ENCODE measurements at places on chromosomes 13 and 19.

- DNase-seq: no peak
Observed at GRCh38 chr13:39038569-39039030, 344 bp downstream of the NHLRC3 start.

GRCh38 chr13:26526702-26527216, 30.7 kb upstream of the WASF3 start:
- DNase-seq: no peak

DNA sequence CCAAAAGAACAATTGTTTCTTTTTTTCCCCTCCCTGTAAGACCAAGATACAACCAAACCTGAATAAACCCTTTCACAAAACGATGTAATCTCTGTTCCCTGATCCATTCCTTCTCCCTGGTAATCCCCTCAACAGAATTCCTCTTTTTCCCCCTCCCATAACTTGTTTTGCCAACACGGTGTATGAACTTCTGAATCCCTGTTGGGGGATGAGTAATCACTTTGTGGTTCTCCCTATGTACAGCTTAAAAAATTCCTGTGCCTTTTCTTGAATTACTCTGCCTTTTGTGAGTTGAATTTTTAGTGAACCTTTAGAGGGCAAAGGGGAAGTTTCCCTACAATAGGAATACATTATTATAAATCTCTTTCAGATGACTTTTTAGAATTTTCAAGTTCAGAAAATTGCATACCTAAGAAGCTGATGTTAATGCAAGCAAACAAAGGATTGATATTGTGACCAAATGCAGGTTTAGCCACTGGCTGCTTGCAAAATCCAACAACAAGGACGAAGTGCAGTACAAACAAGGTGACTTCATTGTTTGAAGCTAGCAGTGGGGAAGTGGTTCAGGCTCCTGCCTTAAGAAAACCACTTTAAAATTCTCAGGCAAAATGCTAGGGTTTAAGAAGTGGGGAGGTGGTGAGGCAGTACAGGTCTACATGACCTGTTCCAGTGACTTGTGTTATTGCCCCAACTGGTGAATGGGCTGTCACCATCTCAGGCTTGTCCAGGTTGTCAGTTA, 15.0 kb upstream of the EPSTI1 start:
- no peak for DNase-seq

- peak; percentile 89 for DNase-seq
Observed at GRCh38 chr19:8688930-8689329, 9.7 kb downstream of the ACTL9 start.

DNA sequence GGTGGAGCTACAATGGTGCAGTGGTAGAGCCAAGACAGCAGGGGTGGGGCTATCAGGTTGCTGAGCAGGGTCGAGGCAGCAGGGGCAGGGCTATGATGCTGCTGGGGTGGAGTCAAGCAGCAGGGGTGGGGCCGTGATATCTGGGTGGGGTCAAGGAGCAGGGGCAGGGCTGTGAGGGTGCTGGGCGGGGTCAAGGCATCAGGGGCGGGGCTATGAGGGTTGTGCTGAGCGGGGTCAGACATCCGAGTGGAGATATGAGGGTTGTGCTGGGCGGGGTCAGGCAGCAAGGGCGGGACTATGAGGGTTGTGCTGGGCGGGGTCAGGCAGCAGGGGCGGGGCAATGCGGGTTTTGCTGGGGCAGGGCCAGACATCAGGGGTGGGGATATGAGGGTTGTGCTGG, 14.7 kb downstream of the HCN2 start:
- no peak for DNase-seq

DNA sequence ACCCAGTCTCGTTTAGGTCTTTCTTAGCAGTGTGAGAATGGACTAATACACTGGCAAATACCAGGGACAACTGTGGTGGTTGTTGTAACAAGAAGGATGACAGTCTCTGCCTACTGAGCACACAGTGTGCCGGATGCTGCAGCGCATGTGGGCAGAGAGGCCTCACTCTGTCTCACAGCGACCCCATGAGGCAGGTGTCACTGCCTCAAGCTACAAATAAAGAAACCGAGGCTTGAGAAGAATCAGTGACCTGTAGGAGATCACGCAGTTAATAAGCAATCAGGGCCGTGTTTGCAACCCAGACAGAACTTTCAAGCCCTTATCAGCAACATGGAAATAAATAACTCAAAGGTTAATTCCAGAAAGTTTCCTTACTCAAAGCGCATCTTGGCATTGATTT, 40.5 kb upstream of the GAS6 start:
- DNase-seq: peak; percentile 88

DNA sequence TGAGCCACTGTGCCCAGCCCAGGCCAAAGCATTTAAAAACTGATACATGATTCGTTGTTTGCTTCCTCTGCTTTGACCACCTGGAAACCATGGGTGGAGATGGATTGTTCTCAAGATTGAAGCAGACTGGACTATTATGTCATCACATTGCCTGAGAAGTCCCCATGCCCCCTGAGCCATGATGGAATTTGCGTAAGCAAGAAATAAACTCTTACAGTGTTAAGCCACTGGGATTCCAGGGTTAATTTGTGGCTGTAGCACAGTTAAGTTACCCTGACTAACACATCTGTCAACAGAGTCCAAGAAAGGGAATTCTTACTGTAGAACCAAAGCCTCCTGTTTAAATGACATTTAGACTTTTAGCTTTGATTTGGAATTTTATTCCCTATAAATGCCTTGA, 19.4 kb upstream of the DHRS12 start:
- DNase-seq: no peak

DNA sequence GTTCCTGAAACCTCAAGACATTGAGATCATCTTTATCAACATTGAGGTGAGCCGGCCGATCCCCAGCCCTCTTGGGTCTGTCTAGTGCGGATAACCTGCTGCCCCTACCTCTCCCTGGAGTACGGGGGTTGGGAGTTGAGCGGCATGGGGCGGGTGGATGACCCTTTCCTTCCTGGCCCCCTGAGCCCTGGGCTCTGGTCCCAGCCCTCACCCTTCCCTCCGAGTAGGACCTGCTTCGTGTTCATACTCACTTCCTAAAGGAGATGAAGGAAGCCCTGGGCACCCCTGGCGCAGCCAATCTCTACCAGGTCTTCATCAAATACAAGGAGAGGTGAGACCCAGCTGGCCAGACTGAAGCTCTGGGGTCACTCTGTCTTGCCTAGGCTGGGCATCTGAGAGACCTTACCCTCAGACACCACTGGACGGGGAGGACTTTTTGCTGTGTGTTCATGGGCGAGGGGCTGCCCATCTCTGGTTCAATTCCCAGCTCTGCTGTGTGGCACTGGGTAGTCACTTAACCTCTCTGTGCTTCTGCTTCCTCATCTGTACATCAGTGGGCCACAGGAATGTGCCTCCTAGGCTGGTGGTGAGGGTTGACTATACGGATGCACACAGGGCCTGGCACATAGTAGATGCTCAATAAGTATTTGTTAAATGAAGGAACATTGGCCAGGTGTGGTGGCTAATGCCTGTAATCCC, 52.7 kb downstream of the VAV1 start:
- DNase-seq: no peak

- peak; percentile 9 for DNase-seq
Observed at GRCh38 chr19:49441210-49441959, at the start of gene SLC17A7. SLC17A7 (minus strand) TSS chr19:49441527; CDS start chr19:49441379, 148 bp downstream.

DNA sequence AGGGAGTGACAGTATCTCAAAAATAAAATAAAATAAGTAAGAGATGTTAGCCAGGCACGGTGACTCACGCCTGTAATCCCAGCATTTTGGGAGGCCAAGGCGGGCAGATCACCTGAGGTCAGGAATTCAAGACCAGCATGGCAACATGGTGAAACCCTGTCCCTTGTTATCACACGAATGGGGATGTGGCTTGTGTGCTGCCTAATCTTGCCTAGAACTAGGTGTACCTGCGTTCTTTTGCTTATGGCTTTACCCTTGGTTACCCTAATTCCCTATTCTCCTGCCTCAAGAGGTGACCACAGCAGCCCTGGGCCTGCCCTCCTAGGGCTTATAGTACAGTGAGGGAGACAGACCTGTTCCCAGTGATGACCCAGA, 6.3 kb upstream of the PVR start:
- DNase-seq: no peak

DNA sequence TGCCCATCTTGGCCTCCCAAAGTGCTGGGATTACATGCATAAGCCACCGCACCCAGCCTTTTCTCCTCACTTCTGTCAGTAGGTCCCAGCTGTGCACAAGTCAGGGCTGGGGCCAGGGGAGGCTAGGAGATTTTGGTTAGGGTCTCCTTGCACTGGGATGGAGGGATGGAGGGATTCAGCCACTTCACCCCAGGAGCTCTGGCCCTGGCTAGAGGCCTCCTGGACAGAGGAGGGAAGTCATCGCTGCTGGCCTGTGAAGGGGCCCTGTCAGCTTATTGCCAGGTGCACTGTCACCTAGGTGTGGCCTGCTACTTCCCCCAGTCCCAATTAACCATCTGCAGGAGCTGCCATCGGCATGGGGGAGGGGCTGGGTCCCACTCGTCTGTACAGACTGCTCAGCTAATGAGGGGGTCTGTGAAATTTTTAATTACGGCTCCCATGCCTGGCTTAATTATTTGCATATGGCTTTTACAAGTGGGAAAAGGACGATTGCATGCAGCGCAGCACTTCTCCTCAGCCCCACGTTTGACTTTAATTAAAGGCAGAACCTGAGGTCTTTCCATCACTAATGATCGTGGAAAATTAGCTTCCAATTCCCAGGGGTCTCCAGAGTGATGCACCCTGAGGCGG, 52.4 kb downstream of the CHST8 start:
- DNase-seq: no peak

GRCh38 chr13:61078976-61079770, 336.5 kb downstream of the PCDH20 start:
- no peak for DNase-seq

DNA sequence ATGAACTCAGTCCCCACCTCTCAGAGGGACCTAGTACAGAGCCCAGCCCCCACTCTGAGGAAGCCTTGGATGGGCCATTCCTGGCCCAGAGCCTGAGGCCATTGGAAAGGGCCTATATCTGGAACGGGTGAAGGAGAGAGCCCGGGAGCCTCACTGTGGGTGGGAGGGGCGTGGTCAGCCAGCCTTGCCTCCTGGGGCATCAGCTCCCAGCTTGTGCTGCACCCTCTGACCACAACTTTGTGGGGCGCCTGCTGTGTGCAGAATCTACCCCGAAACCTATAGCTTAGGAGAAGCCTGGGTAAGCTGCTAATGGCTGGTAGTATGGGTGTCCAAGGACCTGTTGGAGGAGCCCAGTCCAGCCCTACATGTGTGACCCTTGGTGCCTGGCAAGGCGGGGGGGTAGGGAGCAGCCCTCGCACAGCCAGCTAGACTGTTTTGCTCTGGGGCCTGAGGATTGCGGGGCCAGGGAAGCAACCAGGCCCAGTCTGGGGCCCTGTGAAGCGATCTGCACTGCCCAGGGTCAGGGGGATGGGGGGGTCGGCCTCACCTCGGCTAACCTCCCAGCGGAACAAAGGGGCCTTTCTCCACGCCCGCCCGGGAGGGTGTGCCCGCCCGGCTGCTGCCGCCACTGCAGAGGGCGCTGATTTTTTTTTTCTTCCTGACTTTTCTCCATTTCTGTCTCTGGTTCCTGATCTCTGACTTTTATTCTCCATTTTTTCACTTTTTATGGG, 42.3 kb downstream of the LYL1 start:
- no peak for DNase-seq

DNA sequence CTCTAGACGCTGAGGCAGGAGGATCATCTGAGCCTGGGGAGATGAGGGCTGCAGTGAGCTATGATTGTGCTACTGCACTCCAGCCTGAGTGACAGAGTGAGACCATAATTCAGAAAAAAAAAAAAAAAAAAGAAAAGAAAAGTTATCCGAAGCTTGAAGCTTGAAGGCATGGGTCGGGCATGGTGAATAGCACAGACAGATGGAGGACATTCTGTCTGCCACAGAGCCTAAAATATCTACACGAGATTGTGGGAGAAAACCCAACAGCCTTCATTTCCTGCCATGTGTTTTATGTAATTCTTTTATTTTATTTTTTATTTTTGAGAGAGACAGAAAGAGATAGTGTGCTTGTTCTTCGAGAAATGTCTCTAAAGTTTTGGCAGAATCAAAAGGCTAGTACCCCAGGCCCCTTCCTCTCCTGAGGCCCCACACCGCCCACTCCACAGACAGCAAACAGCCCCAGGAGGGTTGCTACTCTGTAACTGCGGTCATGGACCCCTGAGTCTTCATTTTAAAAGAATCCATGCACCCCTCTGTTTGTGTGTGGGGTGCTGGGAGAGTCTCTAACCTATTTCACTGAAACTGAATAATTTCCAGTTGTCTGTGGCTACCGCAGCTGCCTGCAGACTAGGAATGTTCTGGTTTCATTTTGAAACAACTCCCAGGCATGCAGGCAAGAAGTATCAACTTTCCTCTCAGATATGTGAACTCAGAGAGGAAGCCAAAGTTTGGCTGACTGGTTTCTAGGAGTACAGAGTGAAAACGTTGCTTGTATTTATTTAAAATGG, 38.4 kb upstream of the RCBTB2 start:
- no peak for DNase-seq

- DNase-seq: no peak
Observed at GRCh38 chr19:38190061-38190460, 34.0 kb downstream of the DPF1 start.

DNA sequence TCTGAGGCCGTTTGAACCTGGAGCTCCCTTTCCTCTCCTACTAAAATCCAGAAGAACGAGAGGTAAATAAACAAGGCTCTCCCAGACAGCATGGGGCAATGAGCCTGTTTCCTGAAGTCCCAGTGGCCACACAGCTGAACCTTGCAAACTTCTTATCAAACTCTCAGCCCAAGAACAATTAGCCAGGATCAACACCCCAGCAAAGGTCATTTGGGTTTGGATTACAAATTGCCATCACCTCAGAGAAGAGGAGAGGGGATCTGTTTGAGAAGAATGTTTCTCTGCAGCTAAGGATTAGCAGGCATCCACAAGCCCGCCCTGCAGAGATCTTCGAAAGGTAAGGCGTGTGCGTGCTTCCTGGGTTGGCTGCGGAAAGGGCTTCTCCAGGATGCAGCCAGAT, 201.9 kb upstream of the SOX1 start:
- no peak for DNase-seq

DNA sequence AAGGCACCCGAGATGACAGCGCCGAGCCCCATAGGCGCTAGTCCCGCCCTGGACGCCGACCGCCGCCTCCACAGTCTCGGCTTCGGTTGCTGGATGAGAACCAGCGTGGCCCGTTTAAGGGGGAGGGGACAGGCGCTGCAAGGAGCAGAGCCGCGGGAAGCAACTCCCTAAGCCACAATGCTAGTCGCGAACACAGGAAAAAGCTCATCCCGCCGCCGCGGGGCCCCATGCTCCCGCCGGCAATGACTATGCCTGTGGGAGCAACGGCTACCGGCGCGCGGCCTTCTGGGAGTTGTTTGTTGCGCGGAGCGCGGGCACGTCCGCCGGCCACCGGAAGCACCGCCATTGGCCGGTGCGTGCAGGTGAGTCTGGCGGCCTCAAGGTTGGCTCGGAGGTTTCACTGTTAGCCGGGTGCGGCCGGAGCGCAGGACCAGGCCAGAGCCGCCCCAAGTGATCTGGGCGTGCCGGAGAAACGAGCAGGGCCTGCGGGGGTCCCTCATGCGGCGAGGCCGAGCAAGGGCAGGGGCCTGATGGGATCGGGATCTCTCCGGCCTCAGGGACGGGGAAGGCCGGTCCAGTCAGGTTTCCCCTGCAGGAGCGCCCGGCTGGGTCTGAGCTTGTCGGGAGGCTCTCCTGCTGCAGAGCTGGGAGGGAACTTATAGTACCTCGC, at the start of gene ZNF544:
TSS of gene ZNF544 (plus strand) at position 330 of the 670 bp plus-strand sequence. CDS start 15,110 bp downstream, outside the sequence.
- DNase-seq: peak; percentile 36

GRCh38 chr13:49840266-49840665, 47.8 kb upstream of the KPNA3 start:
- DNase-seq: no peak
